ENCODE measurements at places on chromosomes 2 and 18. TPM values are rescaled to one million over a fixed set of nuclear protein-coding genes. Genes with fewer than 3 reads are reported as not detected.

The ADD2 gene
- 0.08 TPM for total RNA-seq

DNA sequence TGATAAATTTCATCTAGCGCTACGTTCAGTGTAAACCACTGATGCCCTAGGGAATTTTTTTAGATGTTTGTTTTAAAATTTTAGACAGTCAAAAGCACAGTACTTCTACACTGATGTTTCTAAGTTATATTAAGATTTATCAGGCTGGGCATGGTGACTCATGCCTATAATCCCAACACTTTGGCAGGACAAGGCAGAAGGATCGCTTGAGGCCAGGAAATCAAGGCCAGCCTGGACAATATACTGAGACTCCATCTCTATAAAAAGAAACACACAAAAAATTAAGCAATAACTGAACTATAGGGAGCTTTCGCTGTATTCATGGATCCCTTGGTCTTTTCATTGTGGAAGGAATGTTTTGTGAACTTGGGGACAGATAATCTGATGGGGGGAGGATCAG, 50.6 kb upstream of the MAPRE2 start:
- DNase-seq: no peak

The SIGLEC15 gene
- not detected for total RNA-seq

DNA sequence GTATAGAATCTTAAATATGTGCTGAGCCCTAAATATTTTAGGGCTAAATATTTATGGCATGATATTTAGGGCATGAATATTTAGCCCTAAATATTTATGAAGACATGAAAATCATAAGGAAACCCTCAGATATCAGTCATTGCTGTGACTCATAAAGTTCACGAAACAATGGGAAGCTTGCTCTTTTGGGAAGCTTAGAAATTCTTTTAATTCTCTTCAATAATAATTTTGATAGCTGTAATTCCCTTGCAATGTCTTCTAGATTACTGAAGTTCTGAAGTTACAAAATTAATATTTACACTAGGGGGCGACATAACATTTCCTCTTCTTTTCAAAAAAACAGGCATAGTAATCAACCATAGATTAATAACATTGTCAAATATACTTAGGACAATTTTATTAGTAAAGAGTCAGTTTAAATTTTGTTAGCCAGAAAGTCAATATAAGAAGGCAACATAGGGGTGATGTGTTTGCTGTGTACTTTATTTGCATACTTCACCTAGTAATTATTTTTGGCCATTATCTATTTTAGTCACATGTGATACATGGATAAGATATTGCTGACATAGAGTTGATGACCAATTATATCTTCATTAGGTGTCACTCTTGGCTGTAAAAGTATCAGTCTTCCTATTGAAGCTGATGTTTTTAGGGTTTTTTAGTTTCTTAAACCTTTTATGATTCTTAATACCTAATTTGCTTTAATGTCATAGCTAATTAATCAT, 13.2 kb downstream of the ZNF804A start:
- no peak for DNase-seq

- DNase-seq: no peak
Observed at GRCh38 chr2:53911434-53912189, 51.8 kb upstream of the GPR75 start.

GRCh38 chr2:47554311-47554905, 151.5 kb downstream of the MSH2 start:
- no peak for DNase-seq

DNA sequence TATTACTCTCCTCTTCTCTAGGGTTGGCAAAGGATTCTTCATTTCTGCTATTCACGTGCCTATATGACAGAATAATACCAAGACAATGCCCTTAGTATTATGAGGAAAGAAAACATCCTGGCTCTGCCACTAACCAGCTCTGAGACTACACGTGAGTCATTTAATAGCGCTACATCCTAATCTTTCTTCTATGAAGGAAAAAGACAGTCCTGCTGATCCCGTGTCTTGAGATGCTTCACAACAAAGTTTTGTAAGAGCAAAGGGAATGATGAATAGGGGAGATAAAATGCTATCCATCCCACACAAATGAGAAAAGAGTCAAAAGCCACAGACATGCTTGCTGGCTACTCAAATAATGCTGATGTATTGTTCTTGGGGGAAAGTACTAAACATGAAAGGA, 152.8 kb downstream of the PID1 start:
- no peak for DNase-seq

DNA sequence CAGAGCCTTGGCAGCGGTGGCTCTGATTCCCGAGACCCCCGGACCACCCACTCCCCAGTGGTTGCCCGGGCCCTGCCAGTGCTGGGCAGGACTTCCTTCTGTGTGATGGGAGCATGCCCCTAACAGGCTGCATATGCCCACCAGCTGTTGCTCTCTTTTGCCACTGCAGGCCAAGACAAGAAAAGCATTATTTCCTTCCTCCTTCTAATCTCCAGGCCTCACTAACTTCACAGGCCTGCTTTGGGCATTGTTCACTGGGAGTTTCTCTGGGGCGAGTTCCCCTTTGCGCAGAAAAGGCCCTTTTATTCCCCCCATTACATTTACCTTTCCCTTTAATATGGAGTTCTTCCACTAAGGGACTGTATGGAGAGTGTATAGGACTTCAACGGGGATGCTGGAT, 249.1 kb upstream of the SIX2 start:
- peak; percentile 69 for DNase-seq

Data from SJCRH30 (cell line).